NCI-H1417 (cell line): ENCODE measurements at places on chromosomes 4 and X.
A peak's percentile ranks its signal among the peaks of the same experiment; 100 is the strongest.

DNA sequence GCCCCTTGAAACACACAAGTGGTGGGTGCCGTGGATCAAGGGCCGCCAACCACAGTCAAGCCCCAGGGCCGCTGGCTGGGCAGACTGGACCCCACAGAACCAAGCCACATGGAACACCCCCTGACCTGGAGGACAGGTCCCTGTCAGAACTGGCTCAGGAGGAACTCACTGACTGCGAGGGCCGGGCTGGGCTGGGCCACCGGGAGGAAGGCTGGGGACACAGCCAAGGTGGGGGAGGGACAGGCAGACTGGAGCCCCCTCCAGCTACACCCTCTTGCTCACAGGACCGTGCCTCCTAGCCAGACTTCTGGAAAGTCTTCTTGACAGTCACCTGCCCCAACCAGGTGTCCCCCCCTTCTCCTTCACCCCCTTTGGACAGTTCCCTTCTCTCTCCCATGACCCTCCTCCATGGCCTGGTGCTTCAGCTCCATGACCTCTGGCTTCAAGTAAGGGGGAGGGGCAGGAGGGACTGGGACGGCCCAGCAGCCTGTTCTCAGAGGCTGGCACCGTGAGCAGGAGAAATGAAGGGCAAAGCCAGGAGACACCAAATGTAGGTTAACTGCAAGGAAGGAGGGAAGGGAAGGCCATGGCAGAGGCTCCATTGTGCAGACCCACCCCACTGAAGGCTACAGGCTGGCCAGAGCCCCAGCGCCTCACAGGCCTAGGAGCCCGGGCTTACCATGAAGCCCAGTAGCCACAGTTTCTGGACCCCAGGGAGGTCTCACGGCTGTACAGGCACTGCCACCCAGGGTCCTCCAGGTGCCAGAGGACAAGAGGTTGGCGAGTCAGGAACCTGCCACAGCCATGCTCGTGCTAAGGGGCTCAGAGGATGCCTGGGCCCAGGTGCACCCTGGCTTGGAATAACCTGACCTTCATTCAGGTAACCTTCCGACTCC, 22.6 kb upstream of the DUSP9 start:
- DNase-seq: no peak

GRCh38 chrX:23900220-23900797, 7.4 kb downstream of the APOO start:
- DNase-seq: no peak

GRCh38 chr4:104169437-104169836, 325.3 kb downstream of the CXXC4 start:
- no peak for DNase-seq

GRCh38 chr4:98473046-98473445, 185.4 kb downstream of the TSPAN5 start:
- no peak for DNase-seq

DNA sequence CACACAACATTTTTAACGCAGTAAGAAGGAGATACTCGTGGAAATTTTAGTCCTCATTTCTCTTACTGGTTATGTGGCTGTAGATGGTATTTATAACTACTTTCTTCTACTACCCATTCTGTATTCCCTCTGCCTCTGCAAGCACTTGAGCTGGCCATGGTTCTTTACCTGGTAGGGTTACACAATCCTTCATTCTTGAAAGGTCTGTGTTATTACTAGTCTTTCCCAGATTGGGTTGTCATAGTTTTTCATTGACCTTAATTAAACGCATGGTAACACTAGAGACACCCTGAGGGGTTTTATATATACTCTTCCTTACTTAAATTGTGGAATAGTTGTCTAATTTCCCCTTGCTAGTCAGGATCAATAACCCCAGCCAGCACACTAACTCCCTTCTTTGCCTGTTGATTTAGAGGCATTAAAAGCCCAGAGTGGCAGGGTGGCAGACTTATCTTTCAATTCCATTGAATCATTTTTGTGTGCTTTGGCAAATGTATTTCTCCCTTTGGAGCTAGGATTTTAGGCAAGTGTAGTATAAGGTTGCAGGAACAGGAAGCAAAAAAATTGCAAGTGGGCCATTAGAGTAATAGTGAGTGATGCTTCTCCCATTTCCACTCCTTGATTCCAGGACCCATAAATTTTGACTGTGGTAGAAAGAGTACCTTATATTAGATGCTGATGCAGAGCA, 113.6 kb upstream of the EMCN start:
- no peak for DNase-seq

DNA sequence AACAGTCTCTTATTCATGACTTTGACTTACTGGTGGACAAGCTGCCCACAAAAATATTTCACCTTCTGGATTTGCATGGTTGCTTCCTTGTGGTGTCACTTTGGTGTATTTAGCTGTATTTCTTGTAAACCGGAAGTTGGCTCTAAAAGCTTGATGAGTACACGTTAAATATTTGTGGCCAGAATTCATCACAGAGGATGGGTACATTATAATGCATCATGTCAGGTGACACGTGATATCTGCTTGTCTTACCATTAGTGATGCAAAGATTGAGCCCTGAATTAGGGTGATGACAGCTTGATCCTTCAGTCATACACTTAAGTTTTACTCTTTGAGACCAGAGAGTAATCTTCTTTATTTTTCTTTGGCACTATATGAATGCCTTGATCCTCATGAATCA, 188.3 kb upstream of the RPS6KA3 start:
- DNase-seq: no peak

GRCh38 chr4:125594056-125594602, 279.4 kb downstream of the FAT4 start:
- DNase-seq: no peak

GRCh38 chr4:31094474-31094873, 374.3 kb downstream of the PCDH7 start:
- DNase-seq: no peak

GRCh38 chrX:93422693-93423092, 250.7 kb downstream of the NAP1L3 start:
- peak; percentile 69 for DNase-seq

GRCh38 chr4:12393631-12394262, 965.1 kb upstream of the HS3ST1 start:
- DNase-seq: no peak
